ENCODE measurements at places on chromosomes 5 and 9.

DNA sequence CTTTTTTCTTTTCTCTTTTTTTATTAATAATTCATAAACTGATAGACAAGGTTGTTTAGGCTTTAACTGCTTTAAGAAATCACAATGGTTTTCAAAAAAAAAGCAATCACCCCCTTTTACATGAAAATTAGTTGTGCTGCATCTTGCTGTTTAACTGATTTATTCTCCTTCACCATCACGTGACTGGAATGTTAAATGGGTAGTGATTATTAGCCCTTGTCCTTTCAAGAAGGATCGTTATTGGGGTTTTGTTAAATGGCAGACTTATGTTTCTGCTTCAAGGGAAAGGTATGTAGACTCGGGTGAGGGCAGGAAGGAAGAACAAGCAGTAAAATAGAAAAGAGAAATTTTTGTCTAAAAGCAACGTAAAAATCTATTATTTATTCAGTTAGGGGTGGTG, 175.6 kb upstream of the TLE4 start:
- no peak for DNase-seq

- DNase-seq: no peak
Observed at GRCh38 chr5:92640340-92640739, 940.7 kb downstream of the NR2F1-AS1 start.

- no peak for DNase-seq
Observed at GRCh38 chr9:13027879-13028278, 251.6 kb downstream of the MPDZ start.

GRCh38 chr5:126849101-126849678, 72.3 kb downstream of the LMNB1 start:
- no peak for DNase-seq

DNA sequence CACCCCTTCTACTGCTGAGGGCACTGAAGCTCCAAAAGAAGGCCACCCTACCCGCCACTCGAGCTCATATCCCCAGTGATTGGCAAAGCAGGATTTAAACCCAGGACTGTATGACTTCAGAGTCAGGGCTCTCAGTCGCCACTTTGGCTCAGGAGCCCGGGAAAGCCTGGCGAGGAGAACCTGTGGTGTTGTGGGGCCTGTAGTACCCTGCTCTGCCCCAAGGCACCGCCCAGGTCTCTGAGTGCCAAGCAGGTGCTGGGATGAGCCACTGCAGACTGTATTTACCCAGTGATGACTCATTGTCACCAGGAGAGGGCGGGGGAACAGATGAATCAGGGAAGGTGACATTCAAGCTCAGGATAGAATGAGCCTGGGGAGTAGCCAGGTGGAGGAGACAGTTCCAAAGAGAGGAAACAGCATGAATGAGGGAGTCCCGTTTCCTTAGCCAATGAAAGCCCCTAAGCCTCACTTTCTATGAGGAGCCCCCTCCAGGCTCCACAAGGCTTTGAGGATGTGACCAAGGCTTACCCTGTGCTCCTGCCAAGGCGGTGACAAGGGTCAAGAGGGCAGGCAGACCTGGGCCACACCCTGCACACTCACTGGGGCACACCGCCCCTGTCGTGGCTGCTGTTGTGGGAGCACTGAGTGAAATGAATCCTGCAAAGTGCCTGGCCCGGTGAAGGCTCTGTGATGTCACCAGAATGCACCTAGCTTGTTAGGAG, 17.8 kb upstream of the DPM2 start:
- DNase-seq: peak; percentile 43

DNA sequence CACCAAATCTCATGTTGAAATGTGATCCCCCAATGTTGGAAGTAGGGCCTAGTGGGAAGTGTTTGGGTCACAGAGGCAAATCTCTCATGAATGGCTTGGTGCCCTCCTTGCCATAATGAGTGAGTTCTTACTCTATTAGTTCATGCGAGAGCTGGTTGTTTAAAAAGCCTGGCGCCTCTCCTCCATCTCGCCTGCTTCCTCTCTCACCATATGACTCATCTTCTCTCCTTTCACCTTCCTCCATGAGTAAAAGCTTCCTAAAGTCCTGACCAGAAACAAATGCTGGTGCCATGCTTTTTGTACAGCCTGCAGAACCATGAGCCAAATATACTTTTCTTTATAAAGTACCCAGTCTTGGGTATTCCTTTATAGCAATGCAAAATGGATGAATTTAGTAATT, 20.9 kb upstream of the ARHGAP26 start:
- DNase-seq: no peak

All from naive B cell (primary cell).